ENCODE measurements at places on chromosomes 7 and 10.

GRCh38 chr10:29737074-29737593 is 102.4 kb upstream of the SVIL start:
- DNase-seq = no peak

- no peak for DNase-seq
These were observed 18.5 kb upstream of the SERPINE1 start for GRCh38 chr7:101108330-101108857.

DNA sequence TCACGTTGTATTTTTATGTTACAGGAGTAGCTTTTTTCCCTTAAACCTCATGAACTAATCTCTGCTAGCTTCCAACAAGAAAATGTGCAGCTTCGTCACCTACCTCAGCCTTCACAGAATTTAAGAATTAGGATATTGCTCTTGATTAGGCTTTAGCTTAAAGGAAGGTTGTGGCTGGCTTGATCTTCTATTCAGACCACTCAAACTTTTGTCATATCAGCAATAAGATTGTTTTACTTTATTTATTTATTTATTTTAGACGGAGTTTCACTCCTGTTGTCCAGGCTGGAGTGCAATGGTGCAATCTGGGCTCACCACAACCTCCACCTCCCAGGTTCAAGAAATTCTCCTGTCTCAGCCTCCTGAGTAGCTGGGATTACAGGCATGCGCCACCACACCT is 125.6 kb upstream of the GPR22 start:
- no peak for DNase-seq

DNA sequence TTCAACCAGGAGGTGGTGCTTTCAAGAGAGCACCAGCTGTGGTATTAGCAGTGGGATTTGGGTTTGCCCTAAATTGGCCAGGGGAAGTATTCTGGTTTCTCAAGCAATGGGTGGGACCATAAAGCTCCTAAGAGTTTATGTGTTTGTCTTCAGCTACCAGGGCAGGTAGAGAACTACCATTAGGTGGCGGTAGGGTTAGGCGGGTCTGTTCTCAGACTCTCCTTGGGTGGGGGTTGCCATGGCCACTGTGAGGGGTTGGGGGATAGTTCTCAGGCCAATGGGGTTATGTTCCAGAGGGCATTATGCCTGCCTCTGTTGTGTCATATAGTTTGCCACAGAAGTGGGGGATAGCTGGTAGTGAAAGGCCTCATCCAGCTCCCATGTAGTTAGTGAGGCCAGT is 47.7 kb upstream of the BICC1 start:
- no peak for DNase-seq

DNA sequence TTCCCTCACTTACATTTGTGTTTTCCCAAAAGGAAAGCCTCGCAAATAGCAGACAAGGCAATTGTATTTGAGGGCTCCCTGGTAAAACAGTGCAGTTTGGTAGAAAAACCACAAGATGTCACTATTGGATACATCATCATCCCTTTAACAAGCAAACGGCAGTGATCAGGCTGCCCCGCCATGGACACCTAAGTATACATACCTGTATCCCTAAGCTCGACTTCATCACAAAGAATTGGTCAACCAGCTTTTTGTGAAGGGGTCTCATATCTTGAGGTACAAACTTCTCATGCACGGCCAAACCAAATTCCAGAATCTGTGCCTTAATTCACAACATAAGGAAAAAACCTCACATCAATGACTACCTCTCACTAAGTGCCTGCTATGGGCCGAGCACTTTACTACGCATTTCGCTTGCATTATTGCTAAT is 179.5 kb upstream of the IMMP2L start:
- peak; percentile 19 for DNase-seq

DNA sequence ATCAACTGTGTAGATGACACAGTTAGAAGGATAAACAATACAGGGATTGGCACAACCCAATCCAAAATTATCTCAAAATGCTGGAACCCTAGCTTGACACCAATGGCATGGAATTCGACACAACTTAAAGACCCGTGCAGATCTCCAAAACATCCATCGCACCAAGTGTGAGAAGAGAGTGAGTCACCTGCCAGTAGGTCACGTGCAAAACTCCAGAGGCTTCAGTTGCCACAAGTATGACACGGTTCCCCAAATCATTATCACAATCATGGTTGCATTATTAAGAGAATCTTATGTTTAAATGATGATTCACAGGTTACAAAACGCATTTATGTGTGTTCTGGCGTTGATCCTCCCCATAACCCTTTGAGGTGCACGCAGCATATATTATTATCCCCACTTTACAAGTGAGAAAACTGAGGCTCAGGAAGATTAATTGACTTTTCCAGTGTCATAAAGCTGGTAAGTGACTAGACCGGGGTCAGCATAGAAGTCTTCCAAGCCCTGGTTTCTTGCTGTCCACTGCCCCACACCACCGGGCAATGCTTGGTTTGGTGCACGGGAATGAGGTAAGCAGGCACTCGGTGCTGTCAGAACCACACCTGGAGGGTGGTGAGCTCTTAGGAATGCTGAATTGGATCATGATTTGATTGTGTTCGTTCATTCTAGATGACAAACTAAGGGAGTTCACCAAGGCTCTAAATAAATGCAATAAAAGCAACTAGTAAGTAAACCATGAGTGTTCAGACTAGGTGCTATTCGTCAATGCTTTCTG is 23.6 kb upstream of the STK17A start:
- DNase-seq = no peak

GRCh38 chr7:130365511-130366441 is 14.5 kb upstream of the CPA1 start:
- DNase-seq = no peak

- no peak for DNase-seq
These were observed 105.5 kb downstream of the WNT2 start for GRCh38 chr7:117217106-117218035.

DNA sequence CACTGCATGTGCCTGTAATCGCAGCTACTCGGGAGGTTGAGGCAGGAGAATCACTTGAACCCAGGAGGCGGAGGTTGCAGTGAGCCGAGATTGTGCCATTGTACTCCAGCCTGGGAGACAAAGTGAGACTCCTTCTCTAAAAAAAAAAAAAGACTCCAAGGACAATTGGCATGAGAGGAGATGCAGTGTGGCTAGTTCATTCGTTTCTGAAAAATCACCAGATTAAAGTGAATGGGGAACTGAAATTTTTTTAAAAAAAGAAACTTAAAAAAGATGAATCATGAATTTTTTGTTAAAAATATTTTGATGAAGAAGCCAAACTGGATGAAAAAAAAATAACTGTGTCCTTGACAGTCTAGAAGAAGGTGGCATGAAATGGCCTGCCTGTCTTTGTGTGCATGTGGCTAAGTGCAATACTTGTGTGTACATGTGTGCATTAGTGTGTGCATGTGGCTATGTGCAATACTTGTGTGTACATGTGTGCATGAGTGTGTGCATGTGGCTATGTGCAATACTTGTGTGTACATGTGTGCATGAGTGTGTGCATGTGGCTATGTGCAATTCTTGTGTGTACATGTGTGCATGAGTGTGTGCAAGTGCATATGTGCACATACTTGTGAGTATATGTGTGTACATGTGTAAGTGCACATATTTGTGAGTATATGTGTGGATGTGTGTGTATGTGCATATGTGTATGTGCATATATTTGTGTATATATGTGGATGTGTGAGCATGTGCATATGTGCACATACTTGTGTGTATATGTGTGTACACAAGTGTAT is 391.7 kb upstream of the KLF6 start:
- DNase-seq = no peak

DNA sequence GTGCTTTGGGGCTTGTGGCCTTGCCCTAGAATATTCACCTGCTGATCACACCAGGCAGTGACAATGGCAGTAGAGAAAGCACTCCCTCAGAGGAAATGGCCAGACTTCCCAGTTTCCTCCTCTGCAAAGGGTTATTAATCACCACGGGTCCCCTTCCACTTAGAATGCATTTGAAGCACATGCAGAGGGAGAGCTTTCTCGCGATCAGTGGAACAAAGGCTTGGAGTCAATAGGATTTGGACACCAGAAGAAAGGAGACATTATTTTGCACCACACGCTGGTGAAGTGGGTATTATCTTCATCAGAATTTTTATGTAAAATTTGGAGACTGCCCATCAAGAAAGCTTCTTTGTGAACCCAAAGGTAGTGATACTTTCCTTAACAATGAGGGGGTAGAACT is 35.4 kb upstream of the INHBA start:
- DNase-seq = no peak

- no peak for DNase-seq
These were observed 55.7 kb downstream of the PRKAG2 start for GRCh38 chr7:151821226-151821625.

DNA sequence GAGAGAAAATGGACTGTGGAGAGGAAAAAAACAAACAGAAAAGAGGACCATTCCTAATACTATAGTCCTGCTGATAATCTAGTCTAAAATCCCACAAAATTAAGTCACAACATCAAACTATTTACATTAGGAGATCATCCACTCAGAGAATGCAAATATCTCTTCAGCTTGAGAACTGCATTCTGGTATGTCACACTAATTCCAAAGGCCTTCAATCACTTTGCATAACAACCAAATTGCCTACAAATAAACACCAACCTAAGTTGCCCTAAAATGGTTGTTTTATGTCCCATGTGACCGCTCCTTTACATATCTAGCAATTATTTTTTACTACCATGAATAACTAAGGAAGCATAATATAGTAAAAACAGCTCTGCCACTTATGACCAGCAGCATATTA is 264.3 kb downstream of the CACNA2D1 start:
- no peak for DNase-seq
